ENCODE measurements at places on chromosomes 5 and 9.

DNA sequence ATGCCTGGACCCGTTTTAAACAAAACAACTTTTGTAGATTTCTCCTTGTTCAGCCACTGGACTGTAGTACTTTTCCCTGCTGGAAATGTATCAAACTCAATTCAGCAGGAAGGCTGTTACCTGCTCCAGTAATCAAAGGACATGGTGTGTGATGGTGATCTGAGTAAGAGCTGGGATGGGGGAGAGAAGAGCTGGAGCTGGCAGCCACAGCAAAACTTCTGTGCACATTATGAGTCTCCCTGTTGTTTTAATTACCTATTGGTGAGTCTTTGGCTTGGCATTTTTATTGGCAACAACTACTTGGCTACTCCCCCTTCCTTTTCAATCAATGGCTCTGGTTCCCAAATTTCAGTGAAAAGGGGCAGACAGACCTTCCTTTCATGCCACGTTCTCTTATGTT is 9.7 kb downstream of the NREP start:
- no peak for DNase-seq

GRCh38 chr9:27622693-27623340 is 49.5 kb upstream of the C9orf72 start:
- no peak for DNase-seq

GRCh38 chr5:96052374-96052773 is 90.7 kb upstream of the ELL2 start:
- no peak for DNase-seq

- no peak for DNase-seq
Observed at GRCh38 chr5:71471193-71471592, 15.7 kb downstream of the BDP1 start.

DNA sequence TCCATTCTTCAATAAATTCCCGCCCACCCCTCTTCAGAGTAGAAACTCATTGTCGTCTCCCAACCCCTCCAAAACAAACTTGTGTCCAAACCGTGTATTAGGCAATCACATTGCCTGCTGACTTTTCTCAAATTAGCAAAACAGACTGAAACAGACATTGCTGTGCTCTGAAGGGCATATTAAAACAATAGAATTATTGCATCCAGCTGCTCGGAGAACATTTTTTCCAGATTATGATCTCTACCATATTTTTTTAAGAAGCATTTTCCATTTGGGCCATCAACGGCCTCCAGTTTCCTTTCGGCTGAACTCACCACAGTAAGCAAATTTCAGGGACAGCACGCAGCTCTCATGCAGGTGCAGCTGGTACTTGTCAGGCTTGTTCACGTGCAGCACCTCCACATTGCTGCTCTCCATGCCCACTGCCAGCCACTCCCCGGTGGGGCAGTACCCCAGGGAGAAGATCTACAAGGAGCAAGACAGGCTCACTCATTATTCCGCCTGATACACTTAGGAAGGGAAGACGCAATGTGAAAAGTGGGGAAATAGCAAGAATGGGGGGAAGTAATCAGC is 104.1 kb downstream of the TLE1 start:
- no peak for DNase-seq

- no peak for DNase-seq
Observed at GRCh38 chr5:41482715-41483114, 27.7 kb downstream of the PLCXD3 start.

DNA sequence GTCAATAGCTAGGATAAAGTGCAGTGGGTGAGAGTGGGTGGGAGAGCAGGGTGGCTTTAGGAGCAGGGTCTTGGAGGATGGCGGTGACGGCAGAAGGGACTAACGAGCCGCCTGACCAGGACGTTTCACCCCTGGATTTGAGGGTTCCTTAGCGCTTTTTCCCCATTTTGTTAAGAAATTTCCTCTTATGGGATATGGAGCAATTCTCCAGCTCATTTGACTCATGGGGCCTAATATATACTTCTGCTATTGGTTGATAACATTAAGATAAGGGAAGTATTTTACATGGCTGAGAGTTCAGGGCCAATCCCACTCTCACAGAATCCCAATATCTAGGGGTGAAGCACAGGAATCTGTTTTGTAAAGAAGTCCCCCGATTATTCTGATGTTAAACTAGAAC is 17.6 kb downstream of the CD180 start:
- DNase-seq = no peak

GRCh38 chr9:124812441-124812876 is 35.5 kb downstream of the OLFML2A start:
- no peak for DNase-seq

DNA sequence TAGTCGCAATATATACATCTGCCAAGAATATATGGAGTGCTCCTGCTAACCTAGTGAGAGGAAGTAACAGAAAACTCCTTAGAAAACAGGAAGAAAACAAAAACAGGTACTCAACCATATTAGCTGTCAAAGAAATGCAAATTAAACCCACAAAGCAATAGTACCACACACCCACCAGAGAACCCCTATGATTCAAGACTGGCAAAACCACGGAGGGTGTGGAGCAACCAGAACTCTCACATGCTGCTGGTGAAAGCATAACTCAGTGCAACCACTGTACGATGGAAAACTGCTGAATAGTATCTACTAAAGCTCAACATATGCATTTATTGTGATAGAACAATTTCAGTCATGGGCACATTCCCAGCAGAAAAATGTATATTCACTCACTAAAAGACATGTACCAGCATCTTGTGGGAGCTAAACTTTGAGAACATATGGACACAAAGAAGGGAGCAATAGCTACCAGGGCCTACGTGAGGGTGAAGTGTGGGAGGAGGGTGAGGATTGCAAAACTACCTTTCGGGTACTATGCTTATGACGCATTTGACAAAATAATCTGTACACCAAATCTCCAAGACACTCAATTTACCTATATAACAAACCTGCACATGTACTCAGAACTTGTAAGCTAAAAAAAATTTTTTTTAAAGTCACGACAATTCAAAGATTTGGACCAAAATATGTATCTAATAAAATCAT is 34.0 kb downstream of the PTPN3 start:
- no peak for DNase-seq

DNA sequence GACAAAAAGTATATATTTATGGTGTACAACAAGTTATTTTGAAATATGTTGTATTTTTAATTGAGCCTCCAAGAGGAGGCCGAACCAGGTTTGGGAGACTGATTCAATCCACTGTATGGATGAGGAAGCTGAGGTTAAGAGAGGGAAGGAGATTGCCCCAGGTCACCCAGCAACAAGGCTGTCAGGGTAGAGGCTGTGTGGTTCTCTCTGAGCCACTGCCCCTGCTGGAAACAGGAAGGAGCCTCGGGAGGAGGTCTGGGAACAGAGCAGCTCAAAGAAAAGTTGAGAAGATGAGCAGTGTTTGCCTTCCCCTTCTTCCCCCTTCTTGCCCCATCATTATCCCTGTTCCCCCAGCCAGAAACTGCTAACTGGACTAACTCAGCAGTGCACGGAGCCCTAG is 6.6 kb upstream of the FAT2 start:
- no peak for DNase-seq

DNA sequence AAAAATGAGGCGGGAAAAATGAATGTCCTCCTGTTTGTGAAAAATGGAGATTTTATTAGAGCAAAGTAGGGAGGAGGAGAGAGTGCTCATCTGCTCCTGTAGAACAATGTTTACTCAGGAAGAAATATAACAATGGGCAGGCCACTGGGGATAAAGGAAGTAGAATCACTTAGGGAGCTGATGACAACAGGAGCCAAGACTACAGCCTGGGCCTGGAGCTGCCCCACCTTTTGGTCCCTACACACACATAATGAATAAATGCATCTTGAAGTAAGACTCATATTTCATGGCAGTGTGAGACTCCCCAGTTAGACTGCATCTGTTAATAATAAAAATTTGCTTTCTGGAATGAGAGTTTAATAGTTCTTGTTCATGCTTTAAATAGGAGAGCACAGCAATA is 1939.8 kb downstream of the EFNA5 start:
- no peak for DNase-seq

DNA sequence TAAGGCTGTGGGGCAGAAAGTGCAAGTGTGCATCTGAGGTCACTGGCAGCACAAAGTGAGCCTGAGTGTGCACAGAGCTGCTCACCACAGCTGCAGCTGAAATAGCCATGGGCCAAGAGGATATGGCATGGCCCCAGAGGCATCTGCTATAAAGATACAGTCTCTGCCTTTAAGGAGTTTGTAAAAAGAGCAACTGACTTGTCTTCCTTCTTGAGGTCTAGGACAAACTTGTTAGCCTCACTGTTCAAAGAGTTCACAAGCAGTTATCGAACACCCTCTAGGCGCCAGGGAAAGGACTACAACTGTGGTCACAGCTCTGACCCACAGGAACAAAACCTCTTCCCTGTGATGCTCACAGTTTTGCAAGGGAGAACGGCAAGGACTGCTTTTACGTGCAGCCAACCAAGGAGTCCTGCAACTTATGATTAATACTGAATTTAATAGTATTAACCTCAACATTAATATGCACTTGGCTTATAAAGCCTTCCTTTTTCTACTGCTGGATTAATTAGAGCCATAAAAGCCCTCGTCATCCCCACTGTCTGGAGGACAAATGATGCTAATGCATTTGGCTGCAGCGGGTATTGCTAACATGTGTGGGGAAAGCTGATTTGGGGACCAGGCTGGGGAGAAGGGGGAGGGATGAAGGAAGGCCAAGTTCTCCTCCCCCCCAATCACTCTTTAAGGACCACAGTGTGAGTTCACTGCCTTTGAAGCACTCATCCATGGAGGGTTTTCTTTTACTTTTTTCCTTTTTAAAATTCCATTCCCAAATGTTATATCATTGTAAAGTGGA is 189.8 kb upstream of the TRIM32 start:
- DNase-seq = no peak

GRCh38 chr5:59104400-59105127 is 521.7 kb downstream of the RAB3C start:
- no peak for DNase-seq

GRCh38 chr9:92722386-92723298 is 42.0 kb downstream of the BICD2 start:
- DNase-seq = no peak

DNA sequence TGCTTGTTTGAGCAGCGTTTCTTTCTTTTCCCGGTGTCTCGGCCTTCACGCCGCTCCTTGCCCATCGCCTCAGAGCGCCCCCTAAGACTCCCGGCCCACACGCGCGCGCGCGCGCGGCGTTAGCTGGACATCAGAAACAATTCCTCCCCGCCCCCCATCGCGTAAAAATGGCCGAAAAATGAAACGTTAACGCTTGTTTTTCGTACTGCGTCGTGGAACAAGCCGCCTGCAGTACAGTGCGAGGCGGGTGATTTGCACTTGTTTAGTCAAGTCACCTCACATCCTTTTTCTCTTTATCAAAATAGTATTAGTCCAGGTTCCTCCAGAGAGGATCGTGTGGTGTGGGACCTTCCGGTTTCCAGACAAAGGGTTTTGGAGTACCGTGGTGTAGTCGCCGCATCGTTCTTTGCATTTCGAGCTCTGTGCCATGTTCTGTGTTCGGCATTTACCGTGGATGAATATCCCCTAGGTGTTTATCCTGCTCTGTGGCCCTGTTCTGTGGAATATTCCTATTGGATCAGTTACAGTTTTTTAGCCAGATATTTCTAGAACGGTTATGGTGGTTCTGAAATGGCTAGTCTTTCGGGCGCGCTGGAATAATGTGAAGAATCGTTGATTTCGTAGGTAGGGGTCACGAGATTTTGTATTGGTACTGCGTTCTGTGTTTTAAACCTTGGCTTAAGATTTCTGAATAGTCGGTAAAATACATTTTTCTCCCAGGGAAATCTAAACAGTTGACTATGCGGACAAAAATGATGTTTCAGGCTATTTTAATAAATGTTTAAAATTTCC is 1.0 kb downstream of the MATR3 start:
- peak; percentile 57 for DNase-seq

- DNase-seq = no peak
Observed at GRCh38 chr5:111774525-111774924, 17.5 kb upstream of the NREP start.

- no peak for DNase-seq
Observed at GRCh38 chr9:127536499-127536898, 75.6 kb upstream of the STXBP1 start.

DNA sequence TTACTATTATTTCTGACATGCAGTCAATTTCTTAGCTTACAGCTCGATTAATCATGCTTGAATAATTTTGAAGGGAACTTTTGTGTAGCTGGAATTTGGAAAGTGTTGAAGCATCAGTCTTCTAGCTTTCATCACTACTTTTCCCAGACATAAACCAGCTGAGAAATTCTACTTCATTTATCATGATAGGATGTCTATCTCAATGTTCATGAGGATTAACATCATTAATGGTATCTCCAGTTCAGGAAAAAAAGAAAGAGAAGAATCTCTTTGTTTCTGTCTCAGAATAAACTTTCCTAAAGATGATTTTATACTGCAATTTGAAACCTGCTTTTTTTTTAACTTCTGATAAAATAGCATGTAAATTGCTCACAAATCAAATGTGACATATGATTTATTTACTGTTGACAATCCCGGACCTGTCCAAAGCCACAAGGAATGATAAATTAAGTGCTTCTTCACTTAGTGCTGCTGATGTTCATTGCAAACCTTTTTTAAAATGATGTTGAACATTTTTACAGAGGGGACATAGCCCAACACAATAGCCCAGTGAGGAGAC is 412.1 kb upstream of the CLINT1 start:
- no peak for DNase-seq

- DNase-seq = no peak
Observed at GRCh38 chr5:3198074-3198449, 397.6 kb upstream of the IRX1 start.

DNA sequence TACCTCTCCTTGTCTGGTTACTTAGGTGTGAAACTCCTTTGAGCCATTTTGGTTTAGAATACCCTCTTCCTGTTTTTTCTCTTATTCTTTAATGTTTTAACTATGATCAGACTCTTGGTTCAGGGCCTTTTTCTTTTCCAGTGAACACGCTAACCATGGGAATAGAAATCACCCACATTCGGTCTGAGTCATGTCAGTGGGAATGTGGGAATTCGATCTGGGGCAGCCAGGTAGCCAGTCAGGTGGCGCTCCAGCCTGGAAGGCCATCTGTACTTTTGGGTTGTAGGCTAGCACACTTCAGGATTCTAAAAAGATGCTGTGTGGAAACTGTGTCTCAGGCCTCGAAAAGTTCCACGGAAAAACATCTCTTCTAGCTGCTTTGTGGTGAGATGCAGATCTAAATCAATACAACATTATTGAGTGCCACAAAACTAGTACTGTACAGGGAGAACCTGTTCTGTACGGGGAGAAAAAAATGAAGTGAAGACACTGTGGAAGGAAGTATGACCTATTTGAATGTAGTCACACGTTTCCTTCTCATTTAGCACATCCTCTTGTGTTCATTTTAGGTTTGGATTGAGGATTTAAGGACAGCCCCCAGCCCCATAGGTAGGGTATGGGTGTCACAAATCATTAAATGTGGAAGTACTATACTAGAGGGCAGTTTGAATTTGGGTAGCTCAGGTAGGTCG is 36.4 kb downstream of the SNX30 start:
- no peak for DNase-seq

Data from T-cell (primary cell).